Stimulated activated CD4-positive, alpha-beta T cell treated with anti-CD3 and anti-CD28 coated beads, Interleukin-15, amount 100 ng/mL, for 1 hour (primary cell): ENCODE measurements at places on chromosomes 6 and 20.
A peak's percentile ranks its signal among the peaks of the same experiment; 100 is the strongest.

GRCh38 chr20:63432577-63433325 is 39.7 kb downstream of the KCNQ2 start:
- DNase-seq: no peak

DNA sequence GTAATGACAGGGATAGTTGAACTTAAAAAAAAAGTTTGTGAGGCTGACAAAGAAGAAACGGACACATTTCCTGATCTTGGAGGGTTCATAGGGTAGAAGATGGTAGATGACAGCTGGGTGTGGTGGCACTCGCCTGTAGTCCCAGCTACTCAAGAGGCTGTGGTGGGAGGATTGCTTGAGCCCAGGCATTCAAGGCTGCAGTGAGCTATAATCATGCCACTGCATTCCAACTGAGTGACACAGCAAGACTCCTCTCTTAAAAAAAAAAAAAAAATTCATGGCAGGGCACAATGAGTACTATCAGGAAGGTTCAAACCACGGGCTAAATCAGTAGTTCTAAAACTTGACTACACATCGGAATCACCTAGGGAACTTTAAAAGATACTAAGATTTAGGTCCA is 2.0 kb upstream of the MICA start:
- DNase-seq: no peak

DNA sequence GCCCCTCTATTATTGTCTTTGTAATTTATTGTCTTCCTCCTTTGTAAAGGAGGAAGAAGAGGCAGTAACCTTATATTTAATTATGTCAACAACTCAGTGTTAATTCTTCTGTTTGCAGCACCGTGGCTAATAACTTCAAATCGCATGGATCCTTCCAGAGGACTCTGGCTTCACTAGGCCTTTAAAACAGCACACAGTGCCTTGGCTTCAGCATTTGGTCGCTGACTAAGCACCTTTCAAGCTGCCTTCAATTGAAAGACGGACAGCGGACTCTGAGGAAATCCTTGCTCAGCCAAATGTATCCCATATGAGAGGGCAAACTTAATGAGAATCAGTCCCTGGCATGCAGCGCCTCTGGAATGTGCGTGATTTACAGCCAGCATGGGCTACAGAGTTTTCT is 64.2 kb downstream of the SGK1 start:
- no peak for DNase-seq

GRCh38 chr6:53868626-53869025 is 73.8 kb downstream of the LRRC1 start:
- DNase-seq: no peak

GRCh38 chr20:5927749-5928462 is 22.4 kb downstream of the TRMT6 start:
- DNase-seq: no peak

DNA sequence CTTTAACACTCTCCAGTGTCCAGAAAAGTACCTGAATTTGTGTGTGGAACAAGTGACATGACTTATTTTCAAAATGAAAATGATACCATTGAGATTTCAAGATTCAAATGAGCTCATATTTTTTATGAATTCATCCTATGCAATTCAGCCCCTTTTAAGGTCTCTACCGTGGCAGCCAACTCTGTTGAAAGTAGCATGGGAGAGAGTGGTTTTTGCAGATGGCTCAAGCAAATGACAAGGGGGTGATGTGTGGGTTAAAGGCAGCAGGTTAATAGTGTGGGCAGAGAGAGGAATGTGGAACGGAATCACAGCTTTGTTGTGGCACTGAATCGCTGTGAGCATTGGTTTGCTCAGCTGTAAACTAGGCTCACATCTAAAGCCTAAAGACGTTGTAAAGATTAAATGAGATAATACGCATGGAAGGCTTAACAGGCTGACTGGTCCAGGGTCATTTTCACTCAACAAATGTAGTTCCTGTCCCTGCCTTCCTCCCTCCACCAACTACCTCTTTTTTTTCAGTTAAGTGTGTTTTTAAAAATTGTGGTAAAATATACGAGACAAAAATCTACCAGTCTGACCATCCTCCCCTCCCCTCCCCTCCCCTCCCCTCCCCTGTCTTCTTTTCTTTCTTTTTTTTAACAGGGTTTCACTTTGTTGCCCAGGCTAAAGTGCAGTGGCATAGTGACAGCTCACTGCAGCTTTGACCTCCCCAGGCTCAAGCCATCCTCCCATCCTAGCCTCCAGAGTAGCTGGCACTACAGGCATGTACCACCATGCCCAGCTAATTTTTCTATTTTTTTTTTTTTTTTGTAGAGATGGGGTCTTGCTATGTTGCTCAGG is 114.7 kb upstream of the ZNF217 start:
- DNase-seq: no peak

- DNase-seq: peak; percentile 0
These were observed 87.7 kb downstream of the DLL1 start for GRCh38 chr6:170203212-170203611.

GRCh38 chr6:42404484-42404883 is 47.2 kb downstream of the TRERF1 start:
- DNase-seq: no peak

DNA sequence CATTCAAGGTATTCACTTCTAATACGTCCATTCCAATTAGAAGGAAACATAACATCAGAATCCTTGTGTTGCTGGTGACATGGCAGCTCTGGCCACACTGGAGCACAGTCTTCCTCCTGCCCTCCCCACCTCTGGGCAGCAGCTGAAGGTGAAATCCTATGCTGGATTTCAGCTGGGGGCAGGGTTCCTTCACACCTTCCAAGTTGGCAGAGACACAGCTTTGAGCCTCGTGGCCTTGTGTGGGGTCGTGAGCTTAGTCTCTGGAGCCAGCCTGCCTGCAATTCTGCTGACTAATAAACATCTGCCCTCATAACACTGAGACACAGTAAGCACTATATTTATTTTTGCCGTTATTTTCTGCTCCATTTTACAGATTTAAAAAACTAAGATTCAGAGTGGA is 218.9 kb upstream of the RIN2 start:
- no peak for DNase-seq

DNA sequence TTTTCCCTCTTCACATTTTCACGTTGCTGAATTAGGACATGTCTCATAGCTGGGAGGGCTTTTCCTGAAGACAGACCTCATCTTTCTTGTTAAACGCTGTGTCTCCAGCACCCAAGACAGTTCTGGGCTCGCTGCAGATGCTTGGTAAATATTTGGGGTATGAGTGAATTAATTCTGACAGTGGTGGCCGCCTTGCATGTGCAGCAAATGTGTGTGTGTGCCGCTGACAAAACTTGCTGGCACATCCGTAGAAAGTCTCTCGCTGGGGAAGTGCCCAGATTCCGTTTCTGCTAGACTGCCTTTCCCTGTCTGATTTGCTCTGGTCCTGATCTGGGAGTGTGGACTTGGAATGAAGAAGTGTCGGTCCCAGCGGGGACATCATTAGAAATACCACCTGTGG is 48.2 kb upstream of the ZNFX1 start:
- no peak for DNase-seq

- no peak for DNase-seq
These were observed 68.1 kb downstream of the PLCB4 start for GRCh38 chr20:9137001-9137400.

DNA sequence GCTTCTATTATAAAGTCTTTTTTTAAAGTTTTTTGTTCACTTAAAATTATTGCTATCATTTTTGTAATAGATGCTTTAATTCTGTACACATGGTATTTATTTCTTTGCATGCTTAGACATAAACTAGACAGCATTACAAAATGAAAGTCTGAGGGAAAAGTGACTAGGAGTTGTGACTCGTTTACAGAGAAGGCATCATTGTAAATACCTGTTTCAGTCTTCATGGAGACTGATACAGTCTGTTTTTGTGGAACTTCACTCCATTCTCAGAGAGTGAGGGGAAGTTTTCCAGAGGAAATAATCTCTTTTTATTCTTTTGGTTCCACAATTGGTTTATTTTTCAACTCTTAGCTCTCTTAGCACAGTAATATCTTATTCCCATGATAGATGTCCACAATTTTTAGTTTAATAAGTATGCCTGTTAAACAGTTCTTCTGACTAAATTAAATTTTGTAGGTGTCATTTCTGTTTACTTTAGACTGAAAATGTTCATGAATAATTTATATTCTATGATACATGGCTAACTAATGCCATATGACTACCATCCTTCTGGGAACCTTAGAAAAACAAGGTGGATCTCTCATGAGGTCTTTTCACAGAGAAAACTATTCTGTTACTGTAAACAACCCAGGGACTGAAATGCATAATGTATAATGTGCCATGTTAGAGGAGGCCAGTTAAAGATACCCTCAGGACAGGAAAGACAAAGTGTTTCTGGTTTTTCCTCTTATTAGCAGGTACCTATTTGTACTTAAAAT is 69.2 kb downstream of the MYO6 start:
- no peak for DNase-seq
